ENCODE measurements at places on chromosomes 16 and 17. TPM values are rescaled to one million over a fixed set of nuclear protein-coding genes. Genes with fewer than 3 reads are reported as not detected.

DNA sequence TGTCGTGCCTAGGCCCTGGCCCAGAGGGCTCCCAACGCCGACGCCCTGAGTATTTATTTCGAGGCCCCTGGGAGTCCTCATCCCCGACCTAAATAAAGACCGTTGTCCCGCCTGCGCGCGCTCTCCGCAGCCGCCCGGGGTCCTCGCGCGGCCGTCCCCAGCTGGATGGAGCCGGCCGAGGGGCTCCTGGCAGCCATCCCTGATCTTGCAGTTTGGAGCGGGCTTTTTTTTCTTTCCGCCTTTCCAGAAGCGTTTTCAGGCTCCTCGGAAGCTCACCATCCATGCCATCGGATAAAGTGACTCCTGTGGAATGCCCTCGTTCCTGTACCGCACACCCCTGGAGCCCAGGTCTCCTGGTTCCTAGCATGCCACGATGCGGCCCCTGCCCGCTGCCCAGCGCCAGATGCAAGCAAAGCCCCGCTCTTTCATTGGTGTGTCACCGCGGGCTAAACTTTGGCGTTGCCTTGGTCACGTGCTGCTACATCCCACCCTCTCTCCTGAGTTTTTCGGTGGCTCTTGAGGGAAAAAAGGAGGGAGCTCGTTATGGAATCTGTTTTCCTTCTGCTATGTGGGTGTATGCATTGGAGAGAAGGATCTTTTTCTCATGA is 716 bp downstream of the TMEM94 start:
- peak; percentile 83 for DNase-seq

The TMEM238L gene
- polyA plus RNA-seq, result 3.2 TPM

DNA sequence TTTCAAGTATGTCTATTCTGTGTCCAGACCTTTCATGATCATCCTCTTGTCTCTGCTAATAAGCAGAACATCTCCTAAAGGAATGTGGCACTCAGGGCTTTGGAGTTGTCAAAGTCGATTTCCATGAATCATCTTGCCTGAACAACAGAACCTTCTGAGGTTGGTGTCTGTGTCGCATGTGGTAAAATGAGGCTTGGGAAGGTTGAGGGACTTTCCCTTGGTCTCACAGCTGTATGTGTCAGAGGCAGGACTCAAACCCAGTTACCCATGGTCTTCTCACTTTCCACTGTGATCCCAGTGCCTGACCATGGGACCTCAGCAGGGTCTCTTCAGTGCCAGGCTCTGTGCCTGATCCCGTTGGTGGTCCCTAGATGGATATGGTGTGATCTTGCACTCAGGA is 4.2 kb upstream of the GPRC5B start:
- DNase-seq, result no peak

- DNase-seq, result no peak
Observed at GRCh38 chr17:77719806-77720205, 238.7 kb upstream of the TNRC6C start.

DNA sequence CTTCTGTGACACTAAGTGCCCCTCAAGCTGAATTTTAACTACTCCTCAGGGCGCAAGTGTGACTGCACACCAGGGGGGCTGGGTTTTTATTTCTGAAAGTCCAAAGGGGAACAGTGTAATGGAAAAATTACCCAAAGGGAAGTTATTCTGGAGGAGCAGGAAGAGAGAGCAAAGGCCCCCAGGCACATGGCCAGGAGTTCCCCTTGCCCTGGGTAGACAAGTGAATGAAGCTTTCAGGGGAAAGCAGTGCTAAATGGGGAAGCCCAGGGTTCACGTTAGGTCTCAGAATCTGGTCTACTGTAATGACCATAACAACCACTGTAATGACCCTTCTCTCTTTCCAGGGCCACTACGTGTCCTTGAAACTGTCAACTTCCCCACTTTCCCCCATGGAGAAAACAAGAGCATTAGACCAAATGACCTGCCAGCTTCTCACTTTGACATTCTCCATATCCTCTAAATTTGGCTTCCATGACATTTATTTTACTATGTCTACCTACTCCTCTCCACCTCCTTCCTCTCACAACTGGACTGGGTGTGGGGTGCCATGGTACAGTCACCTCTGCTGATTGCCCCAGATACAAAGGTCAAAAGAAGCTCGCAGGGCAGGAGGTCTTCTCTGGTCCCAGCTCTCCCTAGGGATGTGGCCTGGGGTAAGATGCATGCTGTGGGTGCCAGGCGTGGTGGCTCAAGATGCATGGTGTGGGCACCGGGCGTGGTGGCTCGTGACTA is 34.1 kb upstream of the MMP2 start:
- DNase-seq, result peak; percentile 33

DNA sequence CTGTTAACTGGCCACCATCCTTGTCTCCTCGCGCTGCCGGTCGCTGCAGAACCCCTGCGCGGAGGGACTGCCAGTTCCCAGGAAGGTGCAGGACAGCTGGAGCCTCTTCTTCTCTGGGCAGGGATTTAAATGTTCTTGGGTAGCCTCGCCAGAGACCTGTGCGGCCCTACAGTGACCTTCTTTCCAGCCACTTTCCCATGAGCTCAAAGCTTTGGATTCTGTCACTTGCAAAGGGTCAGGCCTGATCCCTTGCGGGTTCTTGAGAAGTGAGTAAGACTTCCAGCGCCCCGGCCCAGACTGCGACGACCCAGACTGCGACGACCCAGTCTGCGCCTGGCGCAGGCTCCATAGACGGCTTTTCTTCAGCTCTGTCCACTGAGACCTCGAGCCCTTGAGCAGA is 1.4 kb upstream of the SLFN5 start:
- DNase-seq, result no peak

GRCh38 chr16:68659412-68660358 is 14.6 kb downstream of the CDH3 start:
- DNase-seq, result no peak

The GDPD1 gene
- polyA plus RNA-seq, result 2.8 TPM

The LRRC75A gene
- 2.6 TPM for polyA plus RNA-seq

- DNase-seq, result no peak
Observed at GRCh38 chr16:29714396-29714795, 31.4 kb downstream of the C16orf54 start.

DNA sequence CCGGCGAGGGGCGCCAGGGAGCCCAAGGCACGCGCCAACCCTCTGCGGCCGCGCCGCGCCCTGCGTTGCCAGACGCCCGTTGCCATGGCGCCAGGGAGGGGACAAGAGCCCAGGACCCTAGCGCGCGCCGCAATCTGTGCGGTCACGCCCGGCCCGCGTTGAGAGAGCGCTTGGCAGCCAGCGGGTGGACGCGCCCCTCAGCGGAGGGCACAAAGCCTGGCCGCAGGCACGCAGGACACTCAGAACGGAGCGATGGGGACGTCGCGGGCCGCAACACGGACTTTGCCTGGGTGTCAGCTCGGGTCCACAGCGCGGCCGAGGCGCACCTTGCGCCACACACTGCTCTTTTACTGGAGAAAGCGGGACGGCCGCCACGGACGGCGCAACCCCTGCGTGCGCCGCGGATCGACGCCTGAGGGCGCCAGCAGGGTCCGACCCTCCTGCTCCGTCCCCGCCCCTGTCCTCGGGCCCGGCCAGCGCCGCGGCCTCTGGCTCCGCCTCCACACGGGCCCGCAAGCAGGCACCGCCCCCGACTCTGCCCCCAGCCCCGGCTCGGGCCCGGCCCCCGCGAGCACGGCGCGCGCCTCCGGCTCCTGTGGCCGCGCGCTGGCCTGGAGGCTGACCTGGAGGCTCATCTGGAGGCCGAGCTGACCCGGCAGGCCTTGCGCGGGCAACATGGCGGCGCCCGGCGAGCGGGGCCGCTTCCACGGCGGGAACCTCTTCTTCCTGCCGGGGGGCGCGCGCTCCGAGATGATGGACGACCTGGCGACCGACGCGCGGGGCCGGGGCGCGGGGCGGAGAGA is at the start of gene GFER:
Gene GFER (plus strand): TSS at position 650 of the 803 bp plus-strand sequence. CDS start 26 bp downstream, at position 676.
- DNase-seq, result peak; percentile 96

The LRRC3C gene
- not detected for polyA plus RNA-seq

GRCh38 chr17:16417896-16418684 is 2.7 kb downstream of the TRPV2 start:
- DNase-seq, result no peak

DNA sequence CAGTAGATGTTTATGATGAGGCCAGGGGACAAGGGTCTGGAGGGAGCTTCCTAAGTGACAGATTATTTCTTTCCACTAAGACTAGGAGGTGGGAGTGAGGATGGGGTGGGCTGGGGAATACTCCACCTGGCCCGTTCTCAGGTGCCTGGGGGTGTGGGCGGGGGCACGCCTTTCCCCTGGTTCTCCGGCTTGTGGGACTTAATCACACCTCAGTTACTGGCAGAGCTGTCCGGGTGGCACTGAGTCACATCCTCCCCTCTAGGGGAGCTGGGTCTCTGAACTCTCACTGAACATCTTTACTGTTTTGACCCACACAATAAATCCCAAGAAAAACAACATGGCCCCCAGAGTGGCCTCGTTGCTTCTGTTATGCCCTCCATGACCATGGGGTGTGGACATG is 332.8 kb downstream of the MAF start:
- DNase-seq, result no peak

- no peak for DNase-seq
Observed at GRCh38 chr17:77107506-77108433, 33.0 kb upstream of the SEC14L1 start.

The CDH13 gene
- polyA plus RNA-seq, result 4.8 TPM

GRCh38 chr17:58005031-58005727 is 1.9 kb downstream of the SRSF1 start:
- no peak for DNase-seq

DNA sequence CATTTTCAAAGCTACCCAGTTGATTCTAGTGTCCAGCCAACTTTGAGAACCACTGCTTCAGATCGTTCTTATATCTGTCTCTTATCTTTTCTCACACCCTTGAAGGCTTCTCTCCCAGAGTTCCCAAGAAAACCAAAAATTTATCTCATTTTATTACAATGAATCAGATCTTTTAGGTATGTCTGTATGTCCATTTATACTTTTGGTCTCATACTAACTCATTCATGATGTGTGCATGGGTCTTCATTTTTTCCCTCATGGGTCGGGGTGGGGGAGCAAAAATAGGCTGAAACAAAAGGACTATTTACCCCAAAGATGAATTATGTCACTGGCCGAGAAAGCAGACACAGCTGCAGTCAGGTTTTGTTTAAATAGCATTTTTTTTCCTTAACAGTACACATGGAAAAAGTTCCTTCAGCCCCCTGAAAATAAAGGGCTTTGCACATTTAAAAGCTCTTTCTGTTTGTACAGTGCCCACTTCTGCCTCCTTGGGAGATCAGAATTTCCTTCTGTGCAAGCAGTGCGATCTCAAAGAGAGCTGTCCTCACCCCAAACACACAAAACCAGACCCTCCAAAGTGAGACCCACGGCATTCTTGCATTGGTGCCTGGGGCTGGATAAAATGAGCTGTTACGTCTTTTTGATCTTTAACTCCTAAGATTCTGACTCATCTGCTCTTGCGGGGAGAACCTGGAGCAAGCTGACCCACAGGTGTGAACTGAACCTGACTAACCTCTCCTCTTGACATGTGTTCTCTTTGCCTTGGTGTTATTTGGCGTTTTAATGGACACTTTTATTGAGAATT is 251.2 kb upstream of the ELAC2 start:
- DNase-seq, result no peak
